WTC11 (cell line): ENCODE measurements at places on chromosomes 7 and 10. TPM values are rescaled to one million over a fixed set of nuclear protein-coding genes. Genes with fewer than 3 reads are reported as not detected.

The PON3 gene
- total RNA-seq: 0.37 to 0.62 TPM (median 0.42 TPM) in 3 replicates

The PCBD1 gene
- 32.5 to 44.2 TPM (median 41.8 TPM) in 3 replicates for total RNA-seq

The GIMAP7 gene
- 0.37 to 0.48 TPM (median 0.37 TPM) in 3 replicates for total RNA-seq

The GAD2 gene
- 1.4 to 2.7 TPM (median 1.7 TPM) in 3 replicates for total RNA-seq

The KCNIP2 gene
- total RNA-seq: 4.5 to 5.4 TPM (median 5.2 TPM) in 3 replicates

The CFAP43 gene
- total RNA-seq: 0.42 to 0.69 TPM (median 0.44 TPM) in 3 replicates
